ENCODE measurements at places on chromosomes 1 and 21.

- H3K4me1 ChIP-seq = no peaks in the 10 kb centered on the region
- no peak for DNase-seq
- H3K27ac ChIP-seq = no peak overlapping the region
- H3K4me3 ChIP-seq = no peak overlapping the region
- no peaks in the 10 kb centered on the region for H3K27me3 ChIP-seq
- H3K36me3 ChIP-seq = no peaks in the 10 kb centered on the region
Measured at GRCh38 chr1:50666849-50667248, 243.6 kb upstream of the DMRTA2 start.

DNA sequence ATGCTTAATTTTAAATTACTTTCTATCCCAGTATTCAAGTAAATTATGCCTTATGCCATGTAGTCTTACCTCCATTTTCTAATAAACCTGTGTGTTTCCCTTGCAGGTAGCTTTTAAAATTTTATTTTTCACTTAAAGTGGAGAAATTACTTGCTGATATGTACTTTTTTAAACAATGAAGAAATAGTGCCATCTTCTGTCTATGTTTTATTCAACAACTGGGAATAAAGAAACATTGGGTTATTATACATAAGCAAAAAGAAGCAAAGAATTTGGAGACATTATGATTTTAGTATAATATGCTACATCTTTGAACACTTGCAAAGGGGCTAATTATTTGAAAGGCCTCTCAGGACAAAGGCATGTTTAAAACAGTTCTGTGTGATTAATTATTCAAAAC is 1912.9 kb downstream of the MRPL39 start:
- no peak for DNase-seq
- H3K4me3 ChIP-seq = no peak overlapping the region
- H3K36me3 ChIP-seq = no peaks in the 10 kb centered on the region
- no peaks in the 10 kb centered on the region for H3K27me3 ChIP-seq
- H3K4me1 ChIP-seq = no peaks in the 10 kb centered on the region

DNA sequence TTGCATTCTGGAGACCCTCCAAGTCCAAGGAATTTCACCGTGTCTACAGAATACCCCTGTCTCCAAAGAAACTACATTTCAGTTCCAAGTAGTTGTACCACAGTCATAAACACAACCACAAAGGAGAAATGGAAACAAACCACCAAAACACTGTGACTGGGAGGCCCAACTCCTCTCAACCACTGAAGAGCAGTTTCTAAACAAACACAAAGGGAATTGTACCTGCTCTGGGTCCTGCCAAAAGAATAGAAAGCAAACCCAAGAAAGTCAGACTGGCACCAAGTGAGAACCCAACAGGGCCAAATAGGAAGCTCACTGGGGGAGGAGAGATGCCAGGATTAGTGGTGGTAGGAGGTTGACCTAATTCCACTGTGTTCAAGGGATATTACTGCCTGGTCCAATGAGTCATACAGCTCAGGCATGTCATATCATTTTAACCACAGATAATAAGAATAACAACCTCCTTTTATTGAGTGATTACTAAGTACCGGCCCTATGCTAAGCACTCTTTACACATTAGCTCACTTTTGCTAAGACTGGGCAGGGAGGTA is 123.9 kb upstream of the PPP2R5A start:
- no peak overlapping the region for H3K27ac ChIP-seq
- no peaks in the 10 kb centered on the region for H3K27me3 ChIP-seq
- no peak overlapping the region for H3K4me3 ChIP-seq
- peaks cover 35% of the 10 kb centered on the region for H3K4me1 ChIP-seq
- DNase-seq = no peak

DNA sequence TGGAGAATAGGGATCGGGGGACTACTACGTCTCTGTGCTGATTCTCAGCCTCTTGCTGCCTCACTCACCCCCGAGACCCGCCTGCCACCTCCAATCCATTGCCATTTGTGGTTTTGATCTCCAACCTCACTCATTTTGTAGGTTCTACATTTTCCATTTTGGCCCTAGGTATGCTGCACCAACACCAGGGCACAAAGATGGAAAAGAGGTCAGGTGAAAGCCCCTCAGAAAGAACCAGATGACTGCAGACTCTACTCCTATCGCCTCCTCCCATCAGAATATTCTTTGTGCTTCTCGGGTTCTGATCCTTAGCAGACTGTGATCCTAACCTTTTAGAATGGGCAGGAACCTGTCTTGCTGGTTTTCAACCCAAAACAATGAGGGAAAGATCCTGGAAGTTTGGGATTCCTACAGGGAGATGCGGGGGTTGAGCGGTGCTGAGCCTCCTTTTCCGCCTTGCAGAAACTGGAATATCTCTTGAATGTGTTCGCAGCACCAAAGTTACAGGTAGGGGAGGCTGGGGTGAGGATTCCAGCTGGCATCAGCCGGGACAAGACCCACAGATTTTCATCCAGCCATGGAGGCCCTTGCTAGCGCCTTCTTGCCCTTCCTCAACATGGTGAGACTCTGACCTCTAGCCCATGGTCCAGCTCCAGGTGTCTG is 53.1 kb downstream of the RHBG start:
- peaks cover 53% of the 10 kb centered on the region for H3K27me3 ChIP-seq
- no peak overlapping the region for H3K27ac ChIP-seq
- peak overlapping the region; percentile 65 for H3K4me3 ChIP-seq
- DNase-seq = no peak
- H3K36me3 ChIP-seq = no peaks in the 10 kb centered on the region
- H3K4me1 ChIP-seq = peaks cover 30% of the 10 kb centered on the region

DNA sequence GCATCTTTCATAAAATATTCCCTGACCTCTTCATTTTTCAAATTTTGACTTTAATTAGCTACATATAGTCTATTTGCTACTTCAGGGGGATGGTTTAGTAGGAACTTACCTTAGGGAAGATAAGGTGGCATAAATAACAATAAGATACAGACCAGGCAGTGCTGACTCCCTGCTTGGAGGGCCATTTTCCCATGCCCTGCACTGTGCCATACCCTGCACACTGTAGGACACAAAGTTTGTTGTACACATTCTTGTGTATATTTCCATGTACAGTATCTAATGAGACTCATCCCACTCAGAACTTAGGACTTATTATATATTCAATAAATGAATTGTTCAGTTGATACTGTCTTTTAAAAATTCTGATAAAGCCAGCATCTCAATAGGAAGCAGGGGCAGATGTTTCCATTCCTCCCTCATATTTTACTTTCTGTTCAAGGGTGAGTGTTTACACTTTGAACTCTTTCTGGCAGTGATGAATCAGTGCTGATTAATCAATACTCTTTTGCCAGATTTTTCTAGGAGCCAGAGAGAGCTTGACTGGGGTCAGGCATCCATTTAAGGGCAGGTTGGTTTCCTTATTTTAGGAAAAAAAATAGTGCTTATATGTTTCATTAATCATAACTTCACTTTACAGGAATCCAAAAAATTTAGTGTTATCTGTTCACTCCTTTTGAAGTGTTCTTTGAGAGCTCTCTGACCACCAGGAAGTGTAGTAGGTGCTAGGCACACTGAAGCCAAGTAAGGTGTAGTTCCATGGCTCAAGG is 30.6 kb downstream of the MPZL1 start:
- no peak for DNase-seq
- no peaks in the 10 kb centered on the region for H3K36me3 ChIP-seq
- no peak overlapping the region for H3K27ac ChIP-seq
- H3K4me3 ChIP-seq = no peak overlapping the region
